ENCODE measurements at places on chromosomes 12 and 14.

DNA sequence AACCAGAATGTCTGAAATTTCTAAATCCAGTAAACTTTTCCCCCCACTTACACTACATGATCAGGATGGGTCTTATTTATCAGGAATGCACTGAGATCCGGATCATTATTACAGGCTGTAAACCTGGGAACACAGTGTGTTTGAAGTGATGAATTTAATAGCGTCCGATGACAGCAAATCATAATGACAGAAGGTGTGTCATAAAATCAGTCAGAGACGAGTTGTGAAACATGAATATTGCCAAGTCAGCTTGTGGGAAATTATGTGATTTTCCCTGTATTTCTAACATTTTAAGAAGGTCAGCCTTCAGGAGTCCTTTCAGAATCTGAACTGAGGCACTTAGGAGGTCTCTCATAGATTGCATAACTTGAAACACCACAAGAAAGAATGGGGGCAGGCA lies 36.7 kb downstream of the RERG start:
- DNase-seq = no peak

DNA sequence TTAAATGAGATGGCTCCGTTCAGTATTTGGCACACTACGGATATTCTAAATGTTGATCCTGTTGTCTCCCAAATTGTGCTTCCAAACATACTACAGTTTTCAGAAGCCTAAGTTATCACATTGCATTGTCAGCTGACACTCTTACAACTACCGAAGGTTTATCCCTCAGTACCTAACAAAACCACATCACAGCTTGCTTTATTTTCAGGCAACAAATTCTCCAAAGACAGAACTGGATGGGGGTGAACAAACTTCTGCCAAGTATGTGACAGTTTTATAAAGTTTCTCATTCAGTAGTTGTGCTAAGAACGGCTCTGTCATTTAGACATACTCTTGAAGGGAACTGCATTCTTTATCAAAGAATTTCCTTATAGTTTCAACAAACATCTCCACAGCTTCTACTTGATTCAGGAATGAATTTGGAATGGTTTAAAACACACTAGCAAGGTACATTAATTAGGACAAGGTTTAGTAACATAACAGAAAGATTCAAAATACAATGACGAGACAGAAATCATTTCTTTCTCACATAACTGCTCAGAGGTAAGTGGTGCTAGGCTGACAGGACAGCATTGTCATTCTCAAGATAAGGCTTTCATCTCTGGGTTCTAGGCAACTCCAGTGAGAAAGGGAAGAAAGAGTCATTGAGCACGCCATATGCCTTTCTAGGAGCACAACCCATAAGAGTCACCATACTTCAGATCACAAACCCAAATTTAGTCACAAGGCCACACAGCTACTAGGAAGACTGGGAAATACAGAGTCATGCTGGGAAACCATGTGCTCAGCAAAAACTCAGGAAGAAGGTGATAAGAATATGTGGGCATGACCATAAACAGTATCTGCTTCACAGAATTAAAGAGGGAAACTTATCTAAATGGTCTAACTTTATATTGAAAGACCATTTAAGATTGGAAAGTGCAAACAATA lies 100.7 kb downstream of the DUSP6 start:
- no peak for DNase-seq

DNA sequence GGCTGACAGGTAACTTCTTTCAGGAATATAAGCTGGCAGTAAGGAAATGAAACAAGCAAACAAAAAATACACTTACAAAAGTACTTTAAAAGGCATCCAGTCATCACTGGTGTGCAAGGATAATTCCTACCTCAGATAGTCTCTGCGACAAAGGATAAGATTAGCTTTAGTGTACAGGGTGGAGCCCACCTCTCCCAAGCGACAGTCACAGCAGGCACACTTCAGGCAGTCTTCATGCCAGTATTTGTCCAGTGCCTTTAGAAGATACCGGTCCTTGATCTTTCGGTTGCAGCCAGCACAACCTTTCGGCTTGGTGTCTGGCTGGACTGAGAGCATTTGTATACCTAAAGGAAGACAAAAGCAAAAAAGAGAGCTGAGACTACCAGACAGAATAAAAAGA lies 5.4 kb downstream of the LMO3 start:
- DNase-seq = no peak

GRCh38 chr12:59040656-59041055 lies 120.4 kb upstream of the LRIG3 start:
- no peak for DNase-seq

DNA sequence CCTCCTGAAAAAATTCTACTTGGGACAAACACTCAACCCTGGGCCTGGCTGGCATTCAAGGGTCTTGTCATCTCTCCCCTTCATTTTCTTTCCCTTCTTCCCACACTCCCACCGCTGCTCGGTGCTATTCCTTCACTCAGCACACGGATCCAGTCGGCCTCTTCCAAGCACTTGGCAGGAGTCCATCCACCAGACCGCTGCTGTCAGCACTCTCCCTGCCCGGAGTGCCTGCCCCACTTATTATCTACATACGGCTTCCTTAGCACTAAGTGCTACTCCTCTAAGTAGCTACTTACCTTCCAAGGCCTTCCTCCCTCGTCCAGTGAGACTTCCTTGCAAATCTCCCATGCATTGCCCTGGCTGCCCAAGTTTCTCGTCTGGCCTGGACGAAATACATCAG lies 29.8 kb downstream of the CALM1 start:
- no peak for DNase-seq

DNA sequence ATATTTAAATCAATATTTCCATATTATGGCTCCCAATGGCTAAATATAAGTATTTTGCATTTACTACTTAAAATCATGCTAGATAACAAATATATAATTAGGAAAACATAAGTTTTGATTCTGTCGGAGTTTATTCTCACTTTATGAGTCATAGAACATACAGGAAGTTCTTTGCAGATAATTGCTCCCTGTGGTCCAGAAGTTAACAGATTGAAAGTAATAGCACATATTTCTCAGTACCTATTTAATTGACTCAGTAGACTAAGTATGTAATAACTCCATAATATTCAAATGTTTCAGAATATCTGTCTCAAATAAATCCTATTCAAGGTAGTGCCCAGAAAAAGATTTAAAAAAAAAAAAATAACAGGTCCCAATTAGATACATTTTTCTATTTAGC lies 806.0 kb upstream of the ATXN7L3B start:
- no peak for DNase-seq
